ENCODE measurements at places on chromosomes 16 and 17. TPM values are rescaled to one million over a fixed set of nuclear protein-coding genes. Genes with fewer than 3 reads are reported as not detected.

The EXOC3L1 gene
- 1.3 TPM for total RNA-seq

The CCL5 gene
- total RNA-seq, result 1.3 TPM

The MPP2 gene
- total RNA-seq, result 3.3 TPM

The CCL18 gene
- total RNA-seq, result not detected

The ADGRG1 gene
- 132 TPM for total RNA-seq

The COPS3 gene
- total RNA-seq, result 62.9 TPM

The PNMT gene
- total RNA-seq, result 2.3 TPM

The UMOD gene
- not detected for total RNA-seq

The CTRL gene
- total RNA-seq, result not detected

The NATD1 gene
- 13.5 TPM for total RNA-seq

The PRKCB gene
- total RNA-seq, result 21.6 TPM

The SMURF2 gene
- 20.3 TPM for total RNA-seq

The LHX1 gene
- not detected for total RNA-seq

The RASD1 gene
- 25.5 TPM for total RNA-seq

The KRTAP2-1 gene
- not detected for total RNA-seq

The ULK2 gene
- total RNA-seq, result 24.8 TPM

The MAPK7 gene
- total RNA-seq, result 34.9 TPM

The B4GALNT2 gene
- total RNA-seq, result 0.98 TPM

The CCL7 gene
- total RNA-seq, result not detected

The NEUROD2 gene
- not detected for total RNA-seq

The PRR35 gene
- not detected for total RNA-seq

The TMEM114 gene
- total RNA-seq, result not detected

The TMIGD1 gene
- not detected for total RNA-seq

The COX6A2 gene
- not detected for total RNA-seq

The WFDC1 gene
- total RNA-seq, result not detected

The CRYM gene
- 1.5 TPM for total RNA-seq
